ENCODE measurements at places on chromosomes 6 and 20. TPM values are rescaled to one million over a fixed set of nuclear protein-coding genes. Genes with fewer than 3 reads are reported as not detected.

DNA sequence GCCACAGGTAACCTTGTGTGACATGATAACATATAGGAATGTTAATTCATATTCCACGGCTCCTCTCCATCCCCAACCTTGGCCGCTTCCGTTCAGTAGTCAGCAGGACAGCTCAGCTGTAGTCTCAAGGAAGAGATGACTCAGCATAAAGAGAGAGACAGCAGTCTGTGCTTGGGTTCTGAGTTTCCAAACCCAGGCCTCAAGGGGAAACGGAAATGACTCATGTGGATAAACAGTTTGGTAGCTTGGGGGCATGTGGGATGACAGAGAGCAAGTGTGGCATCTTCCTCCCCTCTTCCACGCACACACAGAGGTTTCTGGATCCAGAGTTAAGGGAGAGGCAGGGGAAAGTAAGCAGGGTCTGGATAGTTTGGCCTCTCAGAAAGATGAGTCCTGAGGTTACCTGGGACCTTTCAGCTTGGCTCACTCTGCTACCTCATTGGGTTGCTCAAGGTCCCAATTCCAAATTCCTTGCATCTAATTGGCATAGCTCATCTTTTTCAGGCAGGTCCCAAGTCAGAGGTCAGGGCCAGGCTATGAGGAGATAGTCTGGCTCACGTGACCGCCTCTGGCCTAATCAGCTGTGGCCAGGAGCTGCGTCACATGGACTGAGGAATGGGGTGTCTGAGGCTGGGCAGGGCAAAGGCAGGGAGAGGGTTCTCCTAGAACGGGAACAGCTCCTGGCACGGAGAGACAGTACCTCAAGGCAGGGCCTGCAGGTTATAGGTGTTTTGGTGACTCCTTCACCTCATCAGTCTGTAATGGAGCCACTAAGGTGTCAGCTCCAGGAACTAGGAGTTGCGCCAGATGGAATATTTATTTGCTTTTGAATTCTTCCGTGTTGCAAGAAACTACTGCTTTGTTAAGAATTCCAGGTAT is 36.5 kb upstream of the MLN start:
- no peaks in the 10 kb centered on the region for H3K36me3 ChIP-seq
- H3K4me1 ChIP-seq, result peaks cover 35% of the 10 kb centered on the region
- DNase-seq, result no peak
- peak overlapping the region; percentile 83 for H3K27ac ChIP-seq
- no peak overlapping the region for H3K4me3 ChIP-seq
- no peaks in the 10 kb centered on the region for H3K27me3 ChIP-seq

DNA sequence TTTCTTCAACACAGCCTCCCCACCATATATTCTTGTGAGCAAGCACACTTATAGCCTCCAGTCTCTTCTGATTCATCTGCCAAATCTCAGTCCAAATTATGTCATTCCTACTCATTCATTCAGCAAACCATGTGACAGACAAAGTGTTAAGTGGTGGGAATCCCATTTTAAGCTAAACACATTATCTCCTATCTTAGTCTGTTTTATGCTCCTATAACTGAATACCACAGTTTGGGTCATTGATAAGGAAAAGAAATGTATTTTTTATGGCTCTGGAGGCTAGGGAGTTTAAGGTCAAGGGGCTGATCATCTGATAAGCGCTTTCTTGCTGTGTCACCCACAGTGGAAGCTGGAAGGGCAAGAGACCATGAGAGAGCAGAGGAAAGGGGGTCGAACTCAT is 23.9 kb upstream of the SMIM13 start:
- no peaks in the 10 kb centered on the region for H3K27me3 ChIP-seq
- H3K4me1 ChIP-seq, result peaks cover 3% of the 10 kb centered on the region
- H3K4me3 ChIP-seq, result no peak overlapping the region
- no peak for DNase-seq
- H3K27ac ChIP-seq, result no peak overlapping the region

SIRPG gene
- not detected for total RNA-seq

DNA sequence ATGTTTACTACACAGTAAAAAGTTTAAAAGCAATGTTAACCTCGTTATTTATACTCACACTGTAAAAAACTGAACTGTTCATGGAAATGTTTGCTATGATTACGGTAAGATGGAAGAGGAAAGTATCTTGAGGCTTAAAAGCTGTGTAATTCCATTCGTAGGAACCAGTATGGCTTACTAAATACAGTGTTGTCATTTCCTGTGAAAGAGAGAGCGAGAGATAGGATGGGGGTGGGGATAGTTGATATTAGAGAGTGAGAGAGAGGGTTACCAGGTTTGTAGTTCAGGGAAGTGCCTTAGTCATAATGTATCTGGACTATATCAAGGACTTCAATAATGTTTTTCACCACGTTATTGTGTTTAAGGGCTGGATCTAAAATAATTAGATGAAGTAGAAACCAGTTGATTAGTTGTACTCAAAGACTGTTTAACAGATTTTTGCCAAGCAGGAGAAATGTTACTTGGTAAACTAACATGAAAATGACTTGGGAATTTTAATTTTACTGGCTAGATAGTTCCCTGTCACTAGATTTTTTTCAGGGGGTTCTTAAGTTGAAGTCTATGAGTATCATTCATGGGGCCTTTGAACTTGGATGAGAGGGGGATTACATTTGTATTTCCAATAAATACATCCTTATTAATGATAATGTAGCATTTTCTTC is 30.4 kb downstream of the AFDN start:
- no peaks in the 10 kb centered on the region for H3K36me3 ChIP-seq
- peaks cover 76% of the 10 kb centered on the region for H3K4me1 ChIP-seq
- peak overlapping the region; percentile 41 for H3K27ac ChIP-seq
- no peak for DNase-seq
- H3K4me3 ChIP-seq, result no peak overlapping the region

CRISP3 gene
- not detected for total RNA-seq

RNF144B gene
- 11.2 TPM for total RNA-seq

SLC32A1 gene
- not detected for total RNA-seq

DNA sequence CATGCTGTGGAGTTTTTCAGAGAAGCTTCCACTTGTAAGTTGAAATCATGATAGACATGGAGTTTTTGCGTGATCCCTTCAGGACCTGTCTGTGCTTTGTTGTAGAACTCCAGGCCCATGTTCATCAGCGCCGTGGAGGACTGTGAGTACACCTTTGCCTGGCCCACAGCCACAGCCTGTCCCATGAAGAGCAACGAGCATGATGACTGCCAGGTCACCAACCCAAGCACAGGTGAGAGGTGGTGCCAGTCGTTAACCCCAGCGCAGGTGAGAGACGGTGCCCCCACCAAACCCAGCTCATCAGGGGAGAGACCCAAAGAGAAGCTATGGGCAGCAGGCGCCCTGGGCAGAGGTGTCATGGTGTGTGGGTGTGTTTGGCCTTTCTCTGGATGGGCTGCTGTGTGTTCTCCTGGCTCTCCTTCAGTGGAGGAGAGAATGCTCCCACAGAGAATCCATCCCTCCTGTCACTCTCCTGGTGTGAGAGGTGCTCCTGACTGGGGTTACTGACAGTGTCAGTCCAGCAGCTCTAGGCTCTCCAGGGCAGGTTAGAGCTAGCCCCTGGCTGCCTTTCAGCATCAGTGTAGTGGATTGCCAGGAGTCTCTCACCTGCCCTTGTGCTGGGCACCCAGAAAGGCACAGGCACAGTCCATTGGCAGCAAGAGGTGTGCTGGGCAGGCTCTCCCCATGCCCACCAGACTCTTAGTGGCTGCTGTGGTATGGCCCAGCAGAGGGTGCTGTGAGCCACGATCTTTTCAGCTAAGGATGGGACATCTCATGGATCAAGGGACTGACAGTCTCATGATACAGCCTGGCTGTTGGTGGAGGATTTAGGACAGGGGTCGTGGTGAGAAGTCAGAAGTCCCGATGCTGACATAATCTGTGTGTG is 49.6 kb upstream of the SLC22A1 start:
- no peak overlapping the region for H3K27ac ChIP-seq
- H3K27me3 ChIP-seq, result no peaks in the 10 kb centered on the region
- H3K4me3 ChIP-seq, result no peak overlapping the region
- H3K4me1 ChIP-seq, result no peaks in the 10 kb centered on the region

CEP85L gene
- total RNA-seq, result 11.1 TPM

GRCh38 chr20:59082077-59082740 is 39.6 kb upstream of the PRELID3B start:
- H3K27me3 ChIP-seq, result peaks cover 6% of the 10 kb centered on the region
- H3K4me1 ChIP-seq, result peaks cover 5% of the 10 kb centered on the region

DNA sequence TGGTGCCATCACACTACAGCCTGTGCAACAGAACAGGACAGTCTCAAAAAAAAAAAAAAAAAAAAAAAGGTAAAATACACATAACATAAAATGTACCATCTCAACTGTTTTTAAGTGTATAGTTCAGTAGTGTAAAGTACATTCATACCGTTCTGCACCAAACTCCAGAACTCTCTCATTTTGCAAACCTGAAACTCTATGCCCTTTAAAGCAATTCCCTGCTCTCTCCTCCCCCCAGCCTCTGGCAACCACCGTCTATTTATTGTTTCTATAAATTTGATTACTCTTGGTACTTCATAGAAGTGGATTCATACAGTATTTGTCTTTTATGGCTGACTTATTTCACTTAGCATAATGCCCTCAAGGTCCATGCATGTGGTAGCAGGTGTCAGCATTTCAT is 12.9 kb downstream of the RIPOR2 start:
- no peak for DNase-seq
- no peak overlapping the region for H3K4me3 ChIP-seq
- H3K27me3 ChIP-seq, result no peaks in the 10 kb centered on the region
- peaks cover 35% of the 10 kb centered on the region for H3K4me1 ChIP-seq

DNA sequence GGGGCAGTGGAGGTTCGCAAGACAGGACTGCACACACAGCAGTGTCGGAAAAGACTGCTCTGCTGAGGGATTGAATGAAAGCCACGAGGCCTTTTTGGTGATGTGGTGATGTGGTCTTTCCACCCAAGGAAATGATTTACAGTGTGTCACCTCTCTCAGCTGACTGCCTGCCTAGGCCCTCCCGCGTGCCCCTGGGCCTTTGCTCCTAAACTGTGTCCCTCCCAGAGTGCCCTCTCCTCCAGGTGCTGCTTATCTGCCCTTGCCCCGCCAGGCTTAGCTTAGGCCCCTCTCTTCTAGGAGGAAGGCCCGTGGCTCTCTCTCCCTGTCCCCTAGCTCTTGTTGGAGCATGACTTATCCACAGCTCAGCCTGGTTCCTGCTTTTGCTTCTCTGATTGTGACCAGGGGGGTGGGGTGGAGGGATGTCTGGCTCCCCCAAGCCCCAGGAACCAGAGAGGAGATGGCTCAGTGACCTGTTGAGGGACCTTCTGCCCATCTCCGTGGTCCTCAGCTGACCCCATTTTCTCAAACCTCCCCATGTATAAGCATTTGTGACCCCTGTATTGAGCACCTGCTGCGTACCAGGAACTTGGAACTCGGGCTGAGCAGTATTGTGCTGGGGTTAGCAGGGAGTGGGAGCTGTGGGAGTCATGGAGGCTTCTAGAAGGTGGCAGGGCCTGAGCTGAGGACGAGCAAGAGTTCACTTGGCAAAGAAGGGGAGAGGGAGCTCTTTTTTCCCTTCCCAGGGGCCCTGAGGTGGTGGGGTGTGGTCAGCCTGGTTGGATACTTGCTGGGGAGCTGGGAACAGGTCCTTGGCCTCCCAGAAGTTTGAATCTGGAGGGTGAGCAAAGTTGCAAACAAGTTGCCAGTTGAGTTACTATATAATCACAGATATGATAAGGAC is 2.2 kb downstream of the SRC start:
- H3K27me3 ChIP-seq, result no peaks in the 10 kb centered on the region
- peak overlapping the region; percentile 39 for H3K27ac ChIP-seq
- H3K4me1 ChIP-seq, result peaks cover 27% of the 10 kb centered on the region
- peak; percentile 62 for DNase-seq
- H3K36me3 ChIP-seq, result no peaks in the 10 kb centered on the region

DNA sequence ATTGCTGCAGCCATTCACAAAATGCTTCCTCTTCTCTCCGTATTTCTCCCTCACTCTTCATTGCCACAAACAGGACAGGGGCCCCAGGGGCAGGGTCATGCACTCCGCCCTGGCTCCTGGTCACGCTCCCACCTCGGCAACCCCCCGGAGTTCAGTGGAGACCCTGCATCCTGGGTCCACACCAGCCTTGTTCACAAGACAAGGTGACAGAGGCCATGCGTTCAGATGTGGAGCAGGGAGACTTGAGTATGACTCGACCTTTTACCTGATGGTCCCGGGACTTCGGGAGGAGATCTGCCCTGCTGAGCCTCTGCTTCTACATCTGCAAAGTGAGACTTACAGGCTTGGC is 49.4 kb downstream of the ANKRD60 start:
- no peak overlapping the region for H3K27ac ChIP-seq
- peaks cover 27% of the 10 kb centered on the region for H3K4me1 ChIP-seq
- no peaks in the 10 kb centered on the region for H3K27me3 ChIP-seq
- DNase-seq, result no peak

DNA sequence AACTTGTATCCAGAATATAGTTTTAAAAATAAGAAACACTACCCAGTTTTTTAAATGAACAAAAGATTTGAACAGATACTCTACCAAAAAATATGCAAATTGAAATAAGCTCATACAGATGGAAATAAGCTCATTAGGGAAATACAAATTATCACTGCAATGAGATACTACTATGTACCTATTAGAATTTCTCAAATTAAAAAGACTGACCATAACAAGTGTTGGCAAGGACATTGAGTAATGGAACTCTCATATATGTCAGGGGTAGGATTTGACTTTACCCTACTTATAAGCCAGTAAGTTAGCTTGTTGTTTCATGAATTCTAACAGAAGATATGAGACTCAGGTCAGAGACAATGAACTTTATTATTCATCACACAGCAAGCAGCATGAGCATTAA is 9.6 kb upstream of the ASIP start:
- no peak overlapping the region for H3K27ac ChIP-seq
- H3K4me3 ChIP-seq, result no peak overlapping the region

MYL9 gene
- total RNA-seq, result 237 TPM

DNA sequence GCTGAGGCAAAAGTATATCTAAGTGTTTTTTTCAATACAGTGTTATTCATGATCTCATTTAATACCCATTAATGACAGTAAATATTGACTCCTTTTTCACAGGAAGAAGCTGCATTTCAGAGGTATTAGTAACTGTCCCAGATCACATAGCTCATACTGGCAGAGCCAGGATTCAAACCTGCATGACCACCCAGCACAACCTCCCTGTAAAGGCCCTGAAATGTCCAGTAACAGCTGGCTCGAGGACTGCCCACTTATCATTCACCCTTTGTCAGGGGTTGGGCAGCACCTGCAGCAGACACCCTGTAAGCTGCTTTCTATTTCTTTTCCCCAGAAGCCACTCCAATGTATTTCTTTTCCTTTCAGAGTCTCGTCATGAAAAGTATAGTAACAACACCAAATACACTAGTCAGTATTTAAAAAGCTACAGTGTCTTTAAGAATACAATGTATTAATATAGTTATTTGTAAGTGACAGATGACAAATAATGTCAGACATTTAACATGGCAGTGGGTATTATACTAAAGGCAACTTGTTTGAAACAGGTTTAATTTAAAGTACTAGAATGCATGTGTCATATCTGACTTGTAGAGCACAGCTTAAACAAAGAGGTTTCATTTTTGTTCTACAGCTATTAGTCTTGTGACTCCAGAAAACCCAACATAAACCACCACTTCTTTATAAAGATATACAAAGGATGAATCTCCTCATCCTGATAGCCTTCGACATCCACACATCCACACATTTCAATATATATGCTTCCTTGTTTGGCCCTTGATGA is 841.6 kb upstream of the GJE1 start:
- no peaks in the 10 kb centered on the region for H3K4me1 ChIP-seq
- no peak overlapping the region for H3K4me3 ChIP-seq
- no peak overlapping the region for H3K27ac ChIP-seq
- peaks cover 5% of the 10 kb centered on the region for H3K36me3 ChIP-seq
- H3K27me3 ChIP-seq, result no peaks in the 10 kb centered on the region
